ENCODE measurements at places on chromosomes 13 and 19.

GRCh38 chr19:48750771-48751504 lies 1.5 kb downstream of the FUT1 start:
- no peak for DNase-seq

- DNase-seq: no peak
Observed at GRCh38 chr19:46081928-46082727, 41.3 kb upstream of the IGFL4 start.

- no peak for DNase-seq
Observed at GRCh38 chr13:59774491-59774971, 389.2 kb downstream of the DIAPH3 start.

GRCh38 chr13:21232196-21232595 lies 55.7 kb downstream of the MRPL57 start:
- no peak for DNase-seq

DNA sequence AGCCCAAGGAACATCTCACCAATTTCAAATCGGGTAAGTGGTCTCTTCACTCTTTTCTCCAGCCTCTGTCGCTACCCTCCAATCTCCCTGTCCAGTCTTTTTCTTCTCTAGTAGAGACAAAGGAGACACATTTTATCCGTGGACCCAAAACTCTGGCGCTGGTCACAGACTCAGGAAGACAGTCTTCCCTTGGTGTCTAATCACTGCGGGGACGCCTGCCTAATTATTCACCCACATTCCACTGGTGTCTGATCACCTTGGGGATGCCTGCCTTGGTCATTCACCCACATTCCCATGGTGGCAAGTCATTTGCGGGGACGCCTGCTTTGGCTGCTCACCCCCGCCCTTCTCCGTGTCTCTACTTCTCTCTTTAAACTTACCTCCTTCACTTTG lies 13.8 kb upstream of the OR10H1 start:
- DNase-seq: no peak

DNA sequence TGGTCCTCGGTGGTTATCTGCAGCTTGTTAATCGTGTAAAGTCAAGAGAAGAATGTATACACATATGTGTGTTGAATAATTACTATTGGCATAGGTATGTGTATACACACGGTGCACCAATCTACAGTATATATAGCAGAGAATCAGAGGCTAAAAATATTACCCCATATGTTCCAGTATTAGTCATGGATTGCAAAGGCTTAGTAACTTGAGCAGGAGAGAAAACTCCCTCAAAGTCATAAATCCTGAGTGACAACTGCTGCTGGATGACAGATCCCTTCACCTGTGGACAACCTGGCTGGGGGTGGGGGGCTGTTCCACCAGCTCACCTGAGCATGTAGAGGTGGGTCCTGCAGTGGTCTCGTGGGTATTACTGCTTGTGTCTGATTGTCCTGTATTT lies 185.0 kb downstream of the ZNF536 start:
- no peak for DNase-seq

DNA sequence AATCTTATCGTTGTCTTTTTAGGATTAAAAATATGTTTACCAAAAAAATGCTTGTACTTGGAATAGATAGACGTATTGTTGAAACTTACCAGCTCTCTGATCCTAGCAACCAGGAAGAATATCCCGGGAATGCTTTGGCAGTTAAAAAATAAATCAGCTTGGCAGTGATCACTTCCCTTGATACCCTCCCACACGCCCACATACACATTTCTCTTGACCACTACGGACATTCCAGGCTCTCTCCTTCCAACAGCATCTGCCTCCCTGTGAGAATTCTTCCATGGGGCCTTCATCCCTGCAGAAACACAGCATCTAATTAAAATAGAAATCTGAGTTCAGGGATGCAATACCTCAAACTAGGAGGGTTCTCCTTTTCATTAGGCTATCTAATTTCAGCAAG lies 57.9 kb downstream of the THSD1 start:
- DNase-seq: no peak
